T-cell (primary cell): ENCODE measurements at places on chromosomes 1 and 21.

DNA sequence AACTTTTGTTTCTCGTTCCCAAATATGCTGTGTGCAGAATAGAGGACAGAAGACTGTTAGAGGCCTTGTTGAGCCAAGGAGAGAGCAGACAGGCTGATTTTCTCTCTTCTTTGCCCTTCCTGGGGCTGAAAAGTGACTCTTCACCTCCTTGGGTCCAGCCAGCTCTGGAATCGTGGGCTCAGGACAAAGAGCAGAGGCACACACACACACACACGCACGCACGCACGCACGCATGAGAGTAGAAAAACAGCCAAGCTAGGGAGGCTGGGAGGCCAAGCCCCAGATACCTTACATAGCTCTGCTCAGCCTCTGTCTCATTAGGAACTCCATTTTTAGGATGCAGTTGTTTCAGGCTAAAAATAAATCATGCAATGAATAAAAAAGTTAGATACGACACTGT is at the start of gene CASQ2:
TSS of gene CASQ2 (minus strand) at position 166 of the 400 bp plus-strand sequence. CDS start 173 bp downstream, outside the sequence.
- no peak for DNase-seq

DNA sequence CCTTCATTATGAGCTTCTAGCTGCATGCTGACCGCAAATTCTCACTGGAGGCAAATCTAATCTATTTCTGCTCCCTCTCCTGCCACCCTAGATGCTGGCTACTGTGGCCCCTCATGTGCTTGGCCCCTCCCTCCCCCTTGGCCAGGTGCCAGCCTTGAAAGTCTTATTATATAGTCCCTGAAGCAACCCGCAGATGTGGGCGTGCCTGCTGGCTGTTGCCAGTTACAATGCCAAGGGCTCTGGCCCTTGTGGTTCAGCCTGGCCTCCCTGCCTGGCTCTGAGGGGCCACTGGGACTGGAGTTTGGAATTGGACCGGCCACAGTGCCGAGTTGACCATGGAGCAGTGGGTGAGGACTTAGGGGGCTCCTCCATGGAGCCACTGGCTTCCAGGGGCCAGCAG is 78.9 kb upstream of the ACTRT2 start:
- DNase-seq = no peak

- DNase-seq = no peak
Observed at GRCh38 chr1:119984771-119985170, 84.7 kb downstream of the NOTCH2 start.

DNA sequence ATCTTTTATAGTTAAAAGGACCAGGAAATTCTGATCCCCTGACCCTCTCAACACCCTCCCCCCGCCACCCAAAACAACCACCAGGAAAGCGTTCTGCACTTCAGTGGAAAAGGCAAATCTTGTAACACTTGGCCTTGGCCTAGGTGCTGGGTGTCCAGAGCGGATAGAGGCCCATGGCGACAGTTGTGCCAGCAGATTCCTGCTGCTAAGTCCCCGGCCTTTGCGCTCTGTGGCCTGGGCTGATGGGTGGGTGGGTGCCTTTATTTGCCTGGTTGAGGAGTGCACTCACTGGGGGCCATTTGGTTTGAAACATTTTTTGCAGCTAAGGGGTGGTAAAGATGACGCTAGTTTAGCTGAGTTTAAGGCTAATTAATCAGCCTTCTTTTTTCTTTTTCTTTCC is 127.9 kb upstream of the ERRFI1 start:
- no peak for DNase-seq

DNA sequence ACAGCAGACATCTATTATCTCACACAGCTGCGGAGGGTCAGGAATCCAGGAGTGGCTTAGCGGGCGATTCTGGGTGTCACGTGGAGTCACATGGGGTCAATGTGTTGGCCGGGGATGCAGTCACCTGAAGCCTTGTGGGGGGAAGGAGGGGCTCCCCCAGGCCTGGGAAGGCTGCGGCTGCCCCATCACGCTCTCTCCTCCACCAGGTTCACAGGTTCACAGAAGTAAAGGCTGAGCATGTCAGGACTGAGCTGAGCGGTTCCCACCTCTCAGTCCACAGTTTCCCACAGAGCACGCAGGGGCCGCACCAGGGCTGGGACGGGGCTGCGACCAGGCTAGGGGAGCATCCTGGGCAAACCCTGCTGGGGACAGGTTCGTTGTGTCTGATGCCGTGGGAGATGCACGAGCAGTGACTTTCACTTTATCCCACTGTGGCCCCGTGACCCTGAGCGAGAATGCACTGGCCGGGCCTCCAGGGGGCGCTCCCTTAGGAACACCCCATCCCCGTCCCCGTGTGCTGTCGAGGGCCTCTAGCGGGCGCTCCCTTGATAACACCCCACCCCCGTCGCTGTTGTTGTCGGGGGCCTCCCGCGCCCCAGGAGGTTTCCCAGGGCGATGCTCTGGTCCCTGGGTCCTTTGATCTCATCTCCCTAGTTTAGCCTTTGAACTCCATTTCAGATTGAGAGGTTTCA is 73.2 kb upstream of the TRAPPC10 start:
- peak; percentile 86 for DNase-seq

DNA sequence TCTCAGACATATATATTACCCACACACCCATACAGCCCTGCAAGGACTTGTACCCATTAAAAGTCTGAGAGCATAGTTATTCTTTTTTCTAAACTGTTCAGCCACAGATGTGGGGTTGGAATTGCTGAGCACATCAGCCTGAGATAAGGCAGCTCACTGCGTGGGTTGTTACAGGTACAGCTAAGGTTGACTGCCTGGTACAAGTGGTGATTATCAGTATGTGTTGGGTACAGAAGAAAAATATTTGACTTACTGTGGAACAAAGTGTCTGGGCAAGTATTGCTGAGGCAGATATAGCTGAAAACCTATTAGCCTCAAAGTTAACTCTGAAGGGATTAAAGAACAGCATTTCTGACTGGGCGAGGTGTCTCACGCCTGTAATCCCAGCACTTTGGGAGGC is 5.0 kb downstream of the STX12 start:
- DNase-seq = no peak

- DNase-seq = no peak
Observed at GRCh38 chr1:2080140-2080539, 29.9 kb downstream of the PRKCZ start.

DNA sequence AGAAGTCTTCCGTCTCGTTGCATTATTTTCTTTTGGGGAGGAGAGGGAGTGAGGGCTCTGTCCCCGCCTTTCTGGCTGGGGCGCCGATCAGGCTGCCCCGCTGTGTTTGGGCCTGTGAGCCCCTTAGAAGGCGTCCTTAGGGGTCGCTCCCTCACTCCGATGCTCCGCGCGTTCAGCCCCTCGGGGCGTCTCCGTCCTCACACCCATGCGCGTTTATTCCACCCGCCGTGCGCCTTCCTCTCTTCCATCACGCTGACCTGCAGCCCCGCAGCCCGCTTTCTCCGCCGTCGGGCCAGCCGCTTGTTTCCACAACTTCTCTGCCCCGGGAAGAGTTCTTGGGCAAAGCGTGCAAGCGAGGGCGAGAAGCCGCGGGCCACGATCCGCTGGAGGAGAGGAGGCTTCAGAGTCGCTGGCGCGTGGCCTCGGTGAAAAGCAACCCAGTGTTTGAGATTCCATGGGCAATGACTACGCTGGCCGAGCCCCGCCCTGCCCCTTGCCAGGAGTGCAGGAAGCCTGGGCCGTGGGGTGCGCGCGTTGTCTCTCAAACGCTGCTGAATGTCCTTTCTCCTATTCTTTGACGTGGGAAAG is 27.7 kb downstream of the TRIM11 start:
- no peak for DNase-seq

GRCh38 chr1:242081446-242081845 is 82.5 kb upstream of the MAP1LC3C start:
- DNase-seq = no peak

GRCh38 chr1:227844320-227845146 is 29.1 kb downstream of the PRSS38 start:
- DNase-seq = no peak

DNA sequence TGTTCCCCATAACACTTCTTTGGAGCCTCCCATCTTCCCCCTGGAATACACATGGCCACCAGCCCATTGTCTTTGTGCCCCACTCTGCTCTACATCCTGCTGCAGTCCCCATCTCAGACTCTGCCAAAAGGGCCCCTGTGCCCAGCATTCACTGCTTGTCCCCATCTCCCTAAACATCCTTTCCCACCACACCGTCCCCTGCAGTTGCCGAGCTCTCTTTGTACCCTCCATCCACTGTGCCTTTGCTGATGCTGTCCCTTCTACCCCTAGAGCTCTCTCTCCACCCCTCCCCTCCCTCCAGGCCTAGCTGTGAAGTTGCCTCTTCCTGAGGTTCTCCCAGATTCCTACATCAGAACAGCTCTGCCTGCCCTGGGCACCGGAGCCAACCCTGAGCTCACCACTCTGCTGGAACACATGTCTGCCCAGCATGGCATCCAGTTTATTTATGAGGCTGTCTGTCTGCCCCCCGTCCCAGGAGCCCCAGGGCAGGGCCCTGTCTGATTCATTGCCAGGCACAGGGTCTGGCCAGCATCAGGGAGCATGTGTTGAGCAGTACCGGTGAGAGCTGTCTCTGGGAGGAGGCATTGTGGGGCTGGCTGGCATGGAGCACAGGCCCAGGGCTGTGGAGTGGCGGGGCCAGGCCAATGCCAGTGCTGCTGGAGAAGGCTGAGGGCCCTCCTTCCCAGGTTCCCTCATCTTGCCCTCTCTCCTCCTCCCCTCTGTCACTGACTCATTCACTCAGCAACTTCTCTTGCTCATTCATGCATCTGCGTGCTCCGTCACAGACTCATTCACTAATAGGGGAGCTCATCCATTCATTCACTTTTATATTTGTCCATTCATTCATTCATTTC is 28.8 kb downstream of the EDN2 start:
- no peak for DNase-seq

DNA sequence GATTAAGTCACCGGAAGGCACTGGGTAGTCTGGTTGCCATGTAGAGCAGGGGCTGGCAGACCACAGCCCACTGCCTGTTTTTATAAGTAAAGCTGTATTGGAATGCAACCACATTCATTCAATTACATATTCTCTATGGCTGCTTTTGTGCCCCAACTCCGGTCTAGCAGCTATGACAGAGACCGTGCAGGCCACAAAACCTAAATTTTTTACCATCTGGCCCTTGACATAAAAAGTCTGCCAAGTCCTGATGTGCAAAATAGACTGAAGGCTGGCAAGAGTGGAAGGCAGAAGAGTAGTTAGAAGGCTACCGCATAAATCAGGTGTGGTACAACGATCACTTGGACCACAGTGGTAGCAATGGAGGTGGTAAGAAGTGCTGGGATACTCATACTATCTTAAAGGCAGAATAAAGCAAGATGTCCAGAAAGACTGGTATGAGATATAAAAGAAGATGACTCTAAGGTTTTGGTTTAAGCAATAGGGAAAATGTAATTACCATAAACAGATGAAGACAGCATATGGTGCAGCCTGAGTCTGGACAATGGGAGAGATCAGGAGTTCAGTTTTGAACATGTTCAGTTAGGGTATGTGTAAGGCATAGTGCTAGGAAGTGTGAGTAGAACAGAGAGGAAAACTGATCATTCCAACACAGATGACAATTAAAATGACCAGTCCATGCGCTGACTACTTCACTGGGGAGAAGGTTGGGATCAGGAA is 37.2 kb downstream of the EGLN1 start:
- no peak for DNase-seq

DNA sequence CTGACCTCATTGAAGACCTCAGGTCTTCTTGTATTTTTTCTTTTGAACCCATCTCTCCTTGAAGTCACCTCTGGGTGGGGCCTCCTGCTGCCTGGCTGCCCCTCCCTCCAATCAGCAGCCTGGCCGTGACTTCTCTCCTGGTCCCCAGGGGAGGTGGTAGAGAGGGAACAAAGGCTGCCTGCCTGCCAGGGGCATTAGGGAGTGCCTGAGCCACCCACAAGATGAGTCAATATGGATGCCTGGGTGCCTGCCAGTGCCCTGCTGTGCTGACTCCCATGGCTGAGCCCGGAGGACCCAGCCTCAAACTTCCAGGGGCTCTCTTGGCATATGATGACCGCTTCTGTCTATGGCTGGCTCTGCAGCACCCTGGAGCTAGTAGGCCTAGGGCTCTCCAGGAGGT is 5.3 kb upstream of the CDCP2 start:
- DNase-seq = no peak

DNA sequence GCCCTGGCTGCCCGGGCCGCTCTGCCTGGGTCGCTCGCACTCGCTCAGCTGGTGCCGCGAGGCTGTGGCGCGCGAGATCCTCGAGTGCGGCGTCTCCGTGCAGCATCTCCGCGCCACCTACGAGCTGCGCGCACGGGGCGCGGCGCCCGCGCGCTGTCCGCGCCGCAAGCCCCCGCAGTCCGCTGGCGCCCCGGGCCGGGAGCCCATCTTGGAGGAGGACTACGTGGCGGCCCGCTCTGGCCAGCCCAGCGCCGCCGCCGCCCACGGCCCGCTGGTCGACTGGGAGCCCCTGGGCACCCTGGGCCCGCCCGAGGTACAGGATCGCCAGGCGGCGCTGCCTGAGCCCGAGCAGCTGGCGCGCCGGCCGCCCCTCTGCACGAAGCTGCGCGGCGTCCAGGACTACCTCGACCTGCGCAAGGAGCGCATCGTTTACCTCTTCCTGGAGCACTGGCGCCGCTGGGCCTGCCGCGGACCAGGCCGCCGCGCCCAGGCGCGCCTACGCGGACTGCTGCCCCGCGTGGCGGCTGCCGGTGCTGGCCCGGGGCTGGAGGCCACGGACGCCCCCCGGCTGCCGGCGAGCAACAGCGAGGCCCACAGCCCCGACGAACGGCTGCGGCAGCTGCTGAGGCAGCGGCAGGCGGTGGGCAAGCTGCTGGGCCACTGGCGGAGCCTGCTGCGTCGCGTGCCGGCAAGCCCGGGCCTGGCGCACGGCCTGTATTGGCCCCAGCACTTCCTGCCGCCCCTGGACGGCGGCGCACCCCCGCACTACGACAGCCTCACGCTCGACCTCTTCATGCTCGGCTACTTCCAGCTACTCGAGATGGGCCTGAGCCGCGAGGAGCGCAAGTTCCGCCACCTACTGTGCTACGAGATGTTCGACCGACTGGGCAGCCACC is 10.9 kb downstream of the TNFRSF25 start:
- DNase-seq = peak; percentile 64

- DNase-seq = no peak
Observed at GRCh38 chr1:201497935-201498509, 8.9 kb downstream of the CSRP1 start.

- DNase-seq = no peak
Observed at GRCh38 chr1:214438075-214438474, 113.3 kb downstream of the PTPN14 start.

DNA sequence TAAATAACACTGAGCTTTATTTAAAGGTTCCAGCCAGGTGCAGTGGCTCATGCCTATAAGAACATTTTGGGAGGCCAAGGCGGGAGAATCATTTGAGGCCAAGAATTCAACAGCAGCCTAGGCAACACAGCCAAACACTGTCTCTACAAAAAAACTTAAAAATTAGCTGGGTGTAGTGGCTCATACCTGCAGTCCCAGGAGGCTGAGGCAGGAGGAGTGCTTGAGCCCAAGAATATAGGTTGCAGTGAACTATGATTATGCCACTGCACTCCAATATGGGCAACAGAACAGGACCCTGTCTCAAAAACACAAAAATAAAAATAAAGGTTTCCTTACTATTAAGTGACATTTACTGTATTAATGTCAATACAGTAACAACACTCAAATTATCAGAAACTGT is 2.1 kb downstream of the TAF12 start:
- DNase-seq = peak; percentile 51

GRCh38 chr1:9714257-9714718 is 62.8 kb downstream of the PIK3CD start:
- no peak for DNase-seq
